Activated CD4-positive, alpha-beta T cell treated with anti-CD3 and anti-CD28 coated beads, Interleukin-2, amount 10 ng/mL, durations not matched to agents 7 days and 5 days (primary cell): ENCODE measurements at places on chromosomes 11 and 22. TPM values are rescaled to one million over a fixed set of nuclear protein-coding genes. Genes with fewer than 3 reads are reported as not detected.

Gene SLC7A4
- total RNA-seq: 0.07 TPM

Gene GUCY1A2
- not detected for total RNA-seq

Gene AIFM3
- 0.25 TPM for total RNA-seq

Gene HIKESHI
- 46.7 TPM for total RNA-seq

Gene TCN1
- not detected for total RNA-seq
